Activated naive CD8-positive, alpha-beta T cell treated with anti-CD3 and anti-CD28 coated beads for 36 hours (primary cell): ENCODE measurements at places on chromosomes 3 and 15. TPM values are rescaled to one million over a fixed set of nuclear protein-coding genes. Genes with fewer than 3 reads are reported as not detected.
A peak's percentile ranks its signal among the peaks of the same experiment; 100 is the strongest.

GRCh38 chr3:23253214-23253613 is 50.1 kb downstream of the UBE2E2 start:
- H3K36me3 ChIP-seq = peaks cover 14% of the 10 kb centered on the region
- no peak for DNase-seq
- no peak overlapping the region for H3K4me3 ChIP-seq
- peaks cover 34% of the 10 kb centered on the region for H3K4me1 ChIP-seq
- no peaks in the 10 kb centered on the region for H3K27me3 ChIP-seq
- H3K27ac ChIP-seq = no peak overlapping the region

GRCh38 chr15:46080016-46080415 is 445.2 kb downstream of the SQOR start:
- no peaks in the 10 kb centered on the region for H3K27me3 ChIP-seq
- no peaks in the 10 kb centered on the region for H3K36me3 ChIP-seq

CNTN4 gene
- not detected for total RNA-seq

GRCh38 chr3:18403061-18403460 is 22.1 kb downstream of the SATB1 start:
- peak overlapping the region; percentile 69 for H3K4me3 ChIP-seq
- H3K4me1 ChIP-seq = peaks cover 93% of the 10 kb centered on the region
- H3K27ac ChIP-seq = peak overlapping the region; percentile 89
- H3K36me3 ChIP-seq = peaks cover 77% of the 10 kb centered on the region
- H3K27me3 ChIP-seq = no peaks in the 10 kb centered on the region

- no peak for DNase-seq
- H3K27me3 ChIP-seq = no peaks in the 10 kb centered on the region
- H3K4me1 ChIP-seq = no peaks in the 10 kb centered on the region
- no peaks in the 10 kb centered on the region for H3K36me3 ChIP-seq
Observed at GRCh38 chr3:174457758-174458157, 401.4 kb upstream of the NAALADL2 start.

DNA sequence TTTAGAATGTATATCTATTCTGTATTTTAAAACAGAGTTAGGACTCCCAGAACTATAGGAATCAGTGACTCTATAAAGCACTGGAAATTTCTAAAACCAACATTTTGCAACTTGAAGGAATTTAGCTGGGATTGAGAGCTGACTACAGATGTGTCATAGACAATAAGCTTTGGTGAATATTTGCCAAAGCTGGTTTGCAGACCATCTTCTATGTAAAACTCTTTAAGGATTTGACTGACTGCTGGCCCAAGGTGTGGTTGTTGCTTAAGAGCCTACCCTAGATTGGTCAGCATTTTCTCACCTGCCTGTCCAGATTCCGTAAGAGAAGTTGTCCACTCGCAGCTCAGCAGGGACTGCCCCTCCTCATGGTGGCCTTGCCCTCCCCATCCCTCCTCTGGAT is 73.2 kb upstream of the GK5 start:
- H3K36me3 ChIP-seq = peaks cover 40% of the 10 kb centered on the region
- DNase-seq = no peak
- no peak overlapping the region for H3K4me3 ChIP-seq
- H3K27me3 ChIP-seq = no peaks in the 10 kb centered on the region

GRCh38 chr15:85839643-85840042 is 44.9 kb upstream of the KLHL25 start:
- peaks cover 3% of the 10 kb centered on the region for H3K4me1 ChIP-seq
- no peak overlapping the region for H3K27ac ChIP-seq
- no peaks in the 10 kb centered on the region for H3K36me3 ChIP-seq
- peaks cover 15% of the 10 kb centered on the region for H3K27me3 ChIP-seq

DNA sequence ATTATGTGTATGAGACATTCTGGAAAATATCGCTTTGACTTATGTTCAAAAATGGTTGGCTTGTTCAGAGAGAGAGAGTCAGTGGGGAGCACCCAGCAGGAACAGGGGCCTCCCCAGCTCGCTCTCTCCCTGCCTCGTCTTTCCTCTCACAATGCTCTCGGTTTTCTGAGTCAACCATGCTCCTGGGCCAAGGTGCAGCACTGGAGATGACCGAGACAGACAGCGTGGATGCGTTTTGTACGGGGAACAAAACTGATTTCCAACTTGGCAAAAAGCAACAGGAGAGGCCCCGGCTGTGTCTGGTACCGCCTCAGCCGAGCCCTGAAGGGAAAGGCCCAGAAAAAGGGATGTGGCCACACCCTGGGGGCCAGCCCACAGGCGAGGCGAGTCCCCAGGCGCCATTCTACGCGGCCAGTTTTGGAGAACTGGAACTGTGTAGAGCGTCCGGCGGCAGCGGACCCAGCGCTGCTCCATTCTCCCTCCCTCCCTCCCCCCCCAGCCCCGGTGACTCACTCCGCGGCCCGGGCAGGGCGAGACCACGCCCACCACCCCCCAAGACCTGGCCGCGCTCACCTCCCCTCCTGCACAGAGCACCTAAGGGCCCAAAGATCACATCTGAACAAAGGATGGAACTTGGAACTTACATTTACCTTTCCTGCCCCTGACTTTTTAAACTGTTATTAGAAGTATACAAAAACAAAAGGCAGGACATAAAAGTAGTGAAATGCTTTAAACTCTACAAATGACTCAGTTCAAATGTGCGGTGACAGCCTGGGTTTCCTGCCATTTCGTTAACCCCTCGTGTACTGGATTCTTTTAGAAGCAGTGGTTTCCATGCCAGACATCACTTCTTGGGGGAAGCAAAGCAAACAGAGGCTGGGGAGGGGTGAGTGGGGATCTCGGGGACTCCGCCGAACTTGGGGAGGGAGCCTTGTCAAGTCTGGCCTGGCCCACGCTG is 12.7 kb downstream of the ATP10A start:
- DNase-seq = peak; percentile 74
- H3K4me3 ChIP-seq = peak overlapping the region; percentile 88
- peaks cover 43% of the 10 kb centered on the region for H3K36me3 ChIP-seq
- peaks cover 85% of the 10 kb centered on the region for H3K4me1 ChIP-seq

DNA sequence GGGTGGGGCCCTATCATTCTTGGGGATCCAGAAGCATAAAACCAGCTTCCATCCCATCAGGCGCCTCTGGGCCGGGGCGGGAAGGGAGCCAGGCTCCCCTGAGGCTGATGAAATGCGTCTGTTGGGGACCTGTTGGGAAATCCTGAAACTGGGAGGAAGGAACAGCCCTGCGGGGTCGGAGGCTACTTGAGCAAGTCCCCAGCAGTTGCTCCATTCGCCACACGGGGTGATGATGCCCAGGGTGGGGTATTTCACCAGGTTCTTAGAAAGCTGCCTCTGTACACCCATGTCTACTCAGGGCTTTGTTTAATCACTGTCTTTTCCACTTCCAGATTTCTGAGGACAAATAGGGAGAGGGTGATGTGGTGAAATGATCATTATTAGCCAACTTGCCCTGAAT is 25.4 kb upstream of the TSEN2 start:
- H3K27me3 ChIP-seq = no peaks in the 10 kb centered on the region
- no peak overlapping the region for H3K4me3 ChIP-seq
- H3K4me1 ChIP-seq = peaks cover 14% of the 10 kb centered on the region
- H3K36me3 ChIP-seq = no peaks in the 10 kb centered on the region
- no peak for DNase-seq

DNA sequence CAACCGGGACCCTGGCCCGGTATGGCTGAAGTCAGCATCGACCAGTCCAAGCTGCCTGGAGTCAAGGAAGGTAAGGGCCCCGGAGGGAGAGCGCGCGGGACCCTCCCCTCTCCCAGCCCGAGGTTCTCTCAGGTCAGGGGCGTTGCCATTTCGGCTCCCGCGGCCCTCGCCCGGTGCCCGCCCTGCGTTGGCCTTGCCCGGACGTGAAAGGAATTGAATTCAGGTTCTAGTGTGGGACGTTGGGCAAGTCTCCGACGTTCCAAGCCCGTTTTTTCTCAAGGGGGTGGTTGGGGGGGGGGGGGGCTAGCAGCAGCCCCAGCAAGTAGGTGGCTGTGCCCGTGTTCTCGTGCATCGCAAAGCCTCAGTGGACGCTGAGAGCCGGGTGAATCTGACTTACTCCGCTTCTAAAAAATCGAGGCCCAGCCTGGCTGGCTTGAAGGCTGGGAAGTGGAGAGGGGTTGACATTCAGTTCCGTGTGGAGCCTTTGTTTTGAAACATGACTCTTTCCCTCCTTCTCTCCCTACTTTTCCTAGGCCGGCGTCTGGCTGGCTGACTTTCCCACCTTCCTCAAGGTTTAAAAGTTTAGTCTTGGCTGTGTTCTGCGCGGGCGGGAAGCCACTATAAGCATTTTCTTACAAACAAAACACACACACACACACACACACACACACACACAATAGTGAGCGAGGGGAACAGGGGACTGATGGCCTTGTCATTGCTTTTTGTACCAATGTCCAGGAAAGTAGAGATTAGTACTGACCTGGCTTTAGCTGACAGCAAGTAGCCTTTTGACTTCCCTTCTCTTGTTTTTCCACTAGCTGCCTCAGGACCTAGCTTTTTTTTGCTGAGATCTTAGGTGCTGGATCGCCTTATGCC is at the start of gene UTS2B:
TSS of gene UTS2B (minus strand) at position 873 of the 876 bp plus-strand sequence. CDS start 48,337 bp downstream, outside the sequence.
- H3K27ac ChIP-seq = peak within 1 kb of the TSS; percentile 42
- peak within 1 kb of the TSS; percentile 67 for H3K4me3 ChIP-seq
- DNase-seq = no peak

DNA sequence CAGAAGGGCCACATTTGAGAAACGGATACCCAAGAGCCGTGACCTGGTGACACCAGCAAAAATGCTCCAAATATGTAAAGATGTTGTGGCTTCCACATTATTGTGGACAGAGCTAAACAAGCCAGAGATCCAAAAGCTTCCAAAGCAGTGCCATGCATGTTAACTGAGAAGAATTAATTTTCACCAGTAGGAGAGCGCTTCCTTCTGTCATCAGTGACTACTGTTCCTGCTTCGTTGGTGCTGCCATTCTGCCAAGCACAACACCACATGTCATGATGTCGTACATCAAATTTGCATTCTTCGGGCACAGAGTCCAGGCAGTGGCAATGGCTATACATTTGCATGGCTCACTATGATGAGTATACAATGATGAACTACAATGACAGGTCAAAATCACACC is 19.1 kb upstream of the CHST2 start:
- H3K4me1 ChIP-seq = no peaks in the 10 kb centered on the region
- H3K4me3 ChIP-seq = no peak overlapping the region
- no peak for DNase-seq
- peaks cover 9% of the 10 kb centered on the region for H3K36me3 ChIP-seq
- H3K27me3 ChIP-seq = peaks cover 4% of the 10 kb centered on the region

- H3K27me3 ChIP-seq = no peaks in the 10 kb centered on the region
- H3K36me3 ChIP-seq = no peaks in the 10 kb centered on the region
- H3K4me3 ChIP-seq = no peak overlapping the region
- no peak overlapping the region for H3K27ac ChIP-seq
- peaks cover 44% of the 10 kb centered on the region for H3K4me1 ChIP-seq
Observed at GRCh38 chr3:56811546-56812202, 9.9 kb upstream of the ARHGEF3 start.

- DNase-seq = no peak
- no peaks in the 10 kb centered on the region for H3K27me3 ChIP-seq
- no peaks in the 10 kb centered on the region for H3K4me1 ChIP-seq
- H3K27ac ChIP-seq = no peak overlapping the region
- no peak overlapping the region for H3K4me3 ChIP-seq
Observed at GRCh38 chr3:183912895-183913579, 28.4 kb upstream of the PARL start.

GOLGA8S gene
- total RNA-seq = not detected

GRCh38 chr3:179088306-179088705 is 16.7 kb upstream of the ZMAT3 start:
- no peaks in the 10 kb centered on the region for H3K27me3 ChIP-seq
- no peak overlapping the region for H3K4me3 ChIP-seq
- peaks cover 21% of the 10 kb centered on the region for H3K4me1 ChIP-seq
- H3K27ac ChIP-seq = no peak overlapping the region
- no peaks in the 10 kb centered on the region for H3K36me3 ChIP-seq
- DNase-seq = no peak

GRCh38 chr3:17949101-17949500 is 206.7 kb upstream of the TBC1D5 start:
- peaks cover 17% of the 10 kb centered on the region for H3K27me3 ChIP-seq
- H3K27ac ChIP-seq = no peak overlapping the region
- H3K4me3 ChIP-seq = no peak overlapping the region
- H3K36me3 ChIP-seq = no peaks in the 10 kb centered on the region
- no peak for DNase-seq
